ENCODE measurements at places on chromosomes 2 and 18.

DNA sequence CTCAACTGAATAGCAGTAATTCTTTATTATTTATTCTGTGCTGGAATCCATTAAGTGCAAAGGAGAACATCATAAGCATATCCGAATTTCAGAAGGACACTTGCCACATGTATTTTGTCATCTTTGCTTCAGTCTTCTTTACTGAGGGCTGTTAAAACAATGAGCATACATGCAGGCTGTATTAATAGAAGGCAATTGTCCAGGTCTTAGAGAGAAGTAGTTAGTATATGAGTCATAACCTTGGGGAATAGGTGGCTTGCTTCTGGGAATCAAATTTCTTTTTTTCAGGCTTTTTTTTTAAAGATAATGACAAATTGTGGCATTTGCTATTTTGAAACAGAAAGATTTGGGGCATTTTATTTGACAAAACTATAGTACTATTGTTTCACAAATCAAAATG is 773.5 kb downstream of the CNTNAP5 start:
- no peak for DNase-seq

DNA sequence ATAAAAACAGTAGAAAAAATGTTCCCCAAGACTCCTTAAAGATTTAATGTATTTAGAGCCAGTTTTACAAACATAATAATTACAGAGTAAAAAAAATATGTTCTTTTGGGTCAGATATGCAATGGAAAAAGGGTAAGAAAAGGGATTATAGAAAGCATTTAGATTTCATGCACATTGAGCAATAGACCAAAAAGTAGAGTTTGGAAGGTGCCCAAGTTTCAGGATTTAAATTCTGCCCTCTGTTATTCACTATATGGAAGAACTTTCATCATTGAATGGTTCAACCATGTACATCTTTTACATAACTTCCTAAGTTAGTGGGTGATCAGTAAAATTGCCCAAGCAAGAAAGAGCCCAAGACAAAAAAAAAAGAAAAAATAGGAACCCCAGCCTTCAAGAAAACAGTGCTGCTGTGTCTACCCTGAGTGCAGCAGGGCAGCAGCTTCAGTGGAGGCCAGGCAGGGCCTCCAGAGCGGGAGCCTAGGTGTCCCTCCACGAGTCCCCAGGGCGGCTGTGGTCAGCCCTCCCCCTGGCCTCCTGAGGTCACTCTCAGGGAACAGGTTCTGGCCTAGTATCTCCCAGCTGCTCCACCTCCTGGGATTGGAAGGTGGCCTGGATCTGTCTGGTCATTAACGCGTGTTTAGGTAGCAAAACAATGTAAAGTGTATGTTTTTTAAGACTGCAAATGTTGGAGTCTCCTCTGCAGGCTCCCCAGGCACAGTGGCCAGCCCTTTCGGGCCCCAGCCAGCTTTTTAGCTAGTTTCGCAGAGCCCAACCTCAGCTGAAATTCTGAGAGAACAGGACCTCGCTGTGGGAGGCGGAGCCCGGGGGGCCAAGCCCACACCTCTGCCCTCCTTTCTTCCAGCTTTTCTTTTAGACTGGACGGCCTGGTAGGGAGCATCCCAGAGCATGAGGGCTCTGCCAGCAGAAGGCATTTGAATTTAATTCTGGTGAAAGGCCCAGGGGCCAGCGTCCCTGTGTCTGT is 77.3 kb downstream of the TEX51 start:
- DNase-seq, result no peak

DNA sequence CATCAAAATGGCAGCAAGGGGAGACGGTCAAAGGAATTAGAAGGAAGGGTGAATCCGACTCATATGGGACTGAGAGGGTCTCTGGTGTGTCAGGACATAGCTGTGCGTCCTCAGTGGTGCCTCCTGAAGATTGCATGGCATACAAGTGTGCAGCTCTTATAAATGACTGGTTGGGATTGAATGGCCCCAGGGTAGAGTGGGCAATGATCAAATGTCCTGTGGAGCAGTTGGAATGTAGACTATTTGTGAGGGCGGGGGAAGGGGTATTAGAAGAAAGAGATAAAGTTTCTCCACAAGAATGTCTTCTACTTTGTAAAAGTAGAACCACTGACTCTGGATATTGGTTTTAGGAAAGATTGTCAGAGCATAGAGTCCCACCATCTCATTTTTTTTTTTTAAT is 24.6 kb downstream of the CTLA4 start:
- no peak for DNase-seq

- no peak for DNase-seq
Observed at GRCh38 chr18:13374468-13375301, 156.1 kb downstream of the LDLRAD4 start.

DNA sequence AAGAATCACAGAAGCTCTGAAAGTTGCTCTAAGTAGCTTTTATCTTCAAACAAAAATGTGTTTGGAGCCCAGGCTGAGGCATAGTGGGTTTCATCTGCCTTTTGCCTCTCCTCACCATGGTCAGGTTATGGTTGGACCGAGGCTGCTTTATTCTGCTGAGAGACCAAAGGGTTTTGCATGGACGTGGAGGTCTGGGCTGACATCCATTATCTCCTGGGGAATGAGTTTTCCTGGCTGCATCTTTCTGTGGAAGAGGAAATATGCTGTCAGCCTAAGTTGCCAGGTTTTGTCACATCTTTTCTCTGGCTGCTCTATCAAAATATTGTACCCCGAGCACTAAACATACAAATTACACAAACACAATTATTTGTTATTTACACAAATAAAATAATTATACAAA is 223.2 kb downstream of the LDLRAD4 start:
- no peak for DNase-seq

- no peak for DNase-seq
Observed at GRCh38 chr18:12325726-12326245, 17.7 kb downstream of the TUBB6 start.

DNA sequence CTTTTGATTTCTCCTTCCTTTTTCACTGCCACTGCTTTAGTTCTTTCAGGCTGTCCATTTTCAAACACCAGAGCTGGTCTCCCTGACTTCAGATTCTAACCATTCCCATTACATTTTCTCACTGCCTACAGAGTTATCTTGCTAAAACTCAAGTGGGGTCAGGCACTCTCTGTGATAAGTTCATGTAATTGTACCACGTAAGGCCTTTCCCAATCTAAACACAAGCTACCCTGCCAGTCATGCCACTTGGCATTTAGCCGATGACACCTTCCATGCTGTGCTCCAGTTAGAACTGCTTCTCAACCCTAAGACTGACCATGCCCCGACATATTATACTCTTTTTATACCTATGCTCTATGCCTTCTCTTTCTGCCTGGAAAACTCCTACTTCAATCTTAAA is 592.4 kb downstream of the DPP10 start:
- no peak for DNase-seq

DNA sequence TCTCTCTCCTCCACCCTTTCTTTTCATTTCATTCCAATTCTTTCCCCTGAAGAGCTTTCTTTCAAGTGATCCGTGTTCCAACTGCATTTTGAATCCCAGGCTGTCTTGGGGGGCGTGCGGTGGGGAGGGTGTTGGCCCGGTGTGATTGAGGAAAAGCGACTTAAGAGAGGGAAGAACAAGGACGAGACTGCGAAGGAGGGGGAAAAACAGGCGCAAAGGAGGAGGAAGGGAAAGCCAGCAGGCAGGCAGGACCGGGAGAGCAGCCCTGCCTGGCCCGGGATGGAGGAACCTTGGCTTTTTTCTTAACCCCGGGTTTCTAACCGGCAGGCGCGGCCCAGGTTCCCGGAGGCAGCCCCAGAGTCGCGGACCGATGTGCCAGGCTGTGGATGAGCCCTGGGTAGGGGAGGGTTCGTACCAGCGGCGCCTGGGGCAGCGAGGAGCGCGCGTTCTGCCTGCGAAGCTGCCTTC is 1.3 kb downstream of the ADCYAP1 start:
- peak; percentile 12 for DNase-seq

DNA sequence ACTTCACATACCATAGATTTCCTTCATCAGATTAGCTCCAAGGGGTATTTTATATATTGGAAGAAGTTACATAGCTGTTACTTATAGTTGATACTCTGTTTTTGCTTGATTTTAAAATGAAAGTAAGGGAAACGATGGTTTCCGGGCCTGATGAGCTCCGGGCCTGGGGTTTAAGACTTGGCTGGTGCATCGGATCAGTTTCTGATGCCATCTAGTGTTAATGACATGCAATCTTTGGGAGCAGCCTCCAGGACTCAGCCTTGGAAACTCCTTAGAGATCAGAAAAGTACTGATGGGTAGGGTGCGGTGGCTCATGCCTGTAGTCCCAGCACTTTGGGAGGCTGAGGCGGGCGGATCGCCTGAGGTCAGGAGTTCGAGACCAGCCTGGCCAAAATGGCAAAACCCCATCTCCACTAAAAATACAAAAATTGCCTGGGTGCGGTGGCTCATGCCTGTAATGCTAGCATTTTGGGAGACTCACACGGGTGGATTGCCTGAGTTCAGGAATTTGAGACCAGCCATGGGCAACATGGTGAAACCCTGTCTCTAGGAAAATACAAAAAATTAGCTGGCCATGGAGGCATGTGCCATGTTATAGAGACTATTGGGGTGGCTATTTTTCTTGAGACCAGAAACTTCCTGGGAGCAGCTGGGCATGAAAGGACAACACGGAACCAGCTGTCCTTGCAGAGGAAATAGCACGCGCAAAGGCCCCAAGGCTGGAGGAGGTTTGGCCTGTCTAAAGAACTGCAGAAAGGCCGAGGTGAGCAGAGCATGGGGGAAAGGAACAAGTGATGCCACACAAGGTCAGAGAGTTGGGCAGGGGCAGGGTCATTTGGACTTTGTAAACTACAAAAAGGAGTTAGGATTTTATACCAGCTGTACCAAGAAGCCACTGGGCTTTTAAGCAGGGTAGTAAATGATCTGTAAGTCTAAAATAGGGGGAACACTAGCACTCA is 46.9 kb upstream of the CNOT11 start:
- DNase-seq, result no peak
